ENCODE measurements at places on chromosomes 5 and 9. TPM values are rescaled to one million over a fixed set of nuclear protein-coding genes. Genes with fewer than 3 reads are reported as not detected.
A peak's percentile ranks its signal among the peaks of the same experiment; 100 is the strongest.

- DNase-seq, result no peak
Observed at GRCh38 chr9:129823542-129823934, 398 bp downstream of the TOR1A start.

Gene HAND1
- polyA plus RNA-seq, result not detected

DNA sequence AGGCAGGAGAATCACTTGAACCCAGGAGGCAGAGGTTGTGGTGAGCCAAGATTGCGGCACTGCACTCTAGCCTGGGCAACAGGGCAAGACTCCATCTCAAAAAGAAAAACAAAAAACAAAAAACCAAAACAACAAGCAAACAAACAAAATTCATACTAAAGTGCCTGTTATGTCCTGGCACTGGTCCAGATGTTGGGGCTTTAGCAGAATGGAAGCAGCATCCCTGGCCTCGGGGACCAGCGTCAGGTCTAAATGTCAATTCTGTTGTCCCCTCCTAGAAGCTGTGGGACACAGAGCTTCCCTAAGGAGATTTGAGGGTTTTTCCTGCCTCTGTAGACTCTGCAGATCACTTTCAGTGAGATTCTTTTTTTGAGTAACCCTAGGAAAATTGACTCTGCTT, 26.2 kb downstream of the PPARGC1B start:
- DNase-seq, result no peak

Gene GMCL2
- polyA plus RNA-seq, result not detected

- DNase-seq, result no peak
Observed at GRCh38 chr5:150649108-150650020, 8.9 kb downstream of the SYNPO start.

GRCh38 chr5:16539169-16539666, 73.6 kb upstream of the ZNF622 start:
- no peak for DNase-seq

Gene CKMT2
- polyA plus RNA-seq, result not detected

- DNase-seq, result peak; percentile 8
Observed at GRCh38 chr9:4196886-4197285, 103.0 kb downstream of the GLIS3 start.

Gene BTNL3
- polyA plus RNA-seq, result not detected

Gene SHB
- 13.3 TPM for polyA plus RNA-seq

GRCh38 chr9:84393266-84393950, 52.9 kb upstream of the SLC28A3 start:
- no peak for DNase-seq

DNA sequence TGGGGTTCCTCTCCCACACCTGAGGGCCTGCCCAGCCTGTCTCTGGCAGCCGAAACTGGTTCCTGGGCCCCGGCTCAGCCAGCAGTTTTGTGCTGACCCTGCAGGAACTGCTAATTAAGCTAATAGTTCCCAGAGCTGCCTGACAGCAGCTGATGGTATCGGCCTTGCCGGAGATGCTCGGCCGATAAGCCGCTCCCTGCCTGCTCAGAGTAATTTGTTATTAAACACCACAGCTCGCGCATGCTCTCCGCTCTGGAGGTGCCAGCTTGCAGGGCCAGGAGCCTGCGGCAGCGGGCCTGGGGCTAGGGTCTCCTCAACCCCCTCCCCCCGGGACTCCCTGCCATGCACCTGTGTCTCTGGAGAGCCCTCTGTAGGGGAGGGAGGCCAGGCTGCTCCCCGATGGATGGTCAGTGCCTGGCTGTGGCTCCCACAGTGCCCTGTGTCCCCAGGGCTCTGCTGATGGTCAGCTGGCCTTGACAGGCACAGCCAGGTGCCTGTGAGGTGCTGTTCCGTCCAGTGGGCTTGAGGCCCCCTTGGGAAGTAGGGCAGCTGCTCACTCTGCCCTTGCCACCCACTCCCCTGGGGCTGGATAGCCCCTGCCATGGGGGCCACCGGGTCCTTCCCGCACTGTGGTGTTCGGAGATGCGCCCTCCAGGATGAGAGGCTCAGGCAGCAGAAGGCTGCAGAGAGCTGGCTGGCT, 41.7 kb downstream of the RXRA start:
- DNase-seq, result no peak

DNA sequence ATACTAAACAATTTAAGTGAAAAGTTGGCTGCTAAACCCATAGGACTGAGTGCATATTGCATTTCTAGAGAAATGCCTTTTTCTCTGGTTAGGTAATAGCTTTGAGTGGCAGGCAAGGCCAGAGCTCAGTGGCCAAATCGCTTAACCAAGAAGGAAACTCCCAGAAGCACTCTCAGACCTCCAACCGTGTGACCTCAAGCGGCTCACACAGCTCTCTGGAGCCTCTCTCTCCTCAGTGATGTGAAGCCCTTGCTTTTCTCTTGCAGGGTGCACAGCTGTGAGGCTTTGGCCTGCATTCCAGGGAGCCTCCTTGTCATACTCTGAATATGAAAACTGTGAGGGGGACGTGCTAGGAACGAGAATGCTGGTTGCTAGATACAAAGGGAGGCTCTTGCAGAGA, 106.7 kb downstream of the INSYN2B start:
- no peak for DNase-seq

Gene RNF224
- not detected for polyA plus RNA-seq

GRCh38 chr5:107705402-107706014, 34.8 kb upstream of the EFNA5 start:
- peak; percentile 52 for DNase-seq

Gene FST
- 20.8 TPM for polyA plus RNA-seq

Gene PTPRD
- 5.7 TPM for polyA plus RNA-seq

Gene DCP2
- polyA plus RNA-seq, result 11.3 TPM

Gene PHF24
- not detected for polyA plus RNA-seq

Gene LCN9
- not detected for polyA plus RNA-seq

DNA sequence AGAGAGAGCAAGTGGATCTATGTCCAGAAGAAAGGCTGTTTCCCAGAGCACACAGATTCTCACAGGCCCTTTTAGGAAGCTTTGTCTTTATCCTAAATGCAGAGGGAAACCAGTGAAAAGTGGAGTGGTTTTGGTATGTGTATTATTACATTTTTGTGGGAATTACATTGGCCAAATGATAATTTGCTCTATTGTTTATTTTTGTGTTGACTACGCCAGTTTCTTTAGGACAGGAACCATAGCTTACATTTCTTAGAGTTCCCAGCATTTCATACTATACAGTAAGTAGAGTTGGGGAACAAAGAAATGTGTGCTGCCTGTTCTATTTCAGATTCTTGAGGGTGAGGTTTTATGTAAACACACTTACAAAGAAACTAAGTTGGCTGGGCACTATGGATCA, 29.4 kb upstream of the SPATA31D4 start:
- no peak for DNase-seq

- DNase-seq, result no peak
Observed at GRCh38 chr5:129724222-129724621, 23.7 kb upstream of the MINAR2 start.

DNA sequence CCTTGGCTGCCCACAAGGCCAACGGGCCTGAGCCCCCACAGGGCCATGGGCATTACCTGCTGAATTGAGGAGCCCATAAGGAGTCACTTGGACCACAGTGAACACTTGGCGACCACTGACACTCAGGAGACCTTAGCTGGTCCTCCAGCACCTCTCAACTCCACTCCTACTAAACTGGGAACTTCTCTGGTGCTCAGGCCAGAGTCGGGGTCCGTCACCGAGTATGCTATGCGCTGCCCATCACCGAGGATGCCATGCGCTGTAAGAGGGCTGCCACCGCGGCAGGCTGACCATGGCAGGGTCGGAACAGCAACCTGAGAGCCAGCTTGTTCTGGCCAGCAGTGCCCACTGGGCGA, 600 bp upstream of the SQSTM1 start:
- DNase-seq, result peak; percentile 39

DNA sequence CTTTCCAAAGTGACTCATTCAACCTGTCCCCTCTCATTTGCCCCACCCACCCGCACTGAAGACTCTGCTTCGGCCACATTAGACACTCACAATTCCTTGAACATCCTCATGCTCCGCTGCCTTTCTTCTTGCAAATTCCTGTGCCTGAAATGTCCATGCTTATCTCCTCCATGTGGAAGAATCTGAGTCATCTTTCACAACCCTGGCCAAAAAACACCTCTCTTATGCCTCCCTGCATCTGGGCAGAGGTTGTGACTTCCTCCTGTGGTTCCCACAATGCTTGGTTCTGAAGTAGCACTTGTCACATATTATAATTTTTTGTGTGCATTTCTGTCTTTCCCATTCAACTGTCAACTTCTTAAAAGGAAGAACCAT, 238.6 kb downstream of the ENC1 start:
- DNase-seq, result no peak

- no peak for DNase-seq
Observed at GRCh38 chr9:134496413-134497282, 145.0 kb upstream of the COL5A1 start.

DNA sequence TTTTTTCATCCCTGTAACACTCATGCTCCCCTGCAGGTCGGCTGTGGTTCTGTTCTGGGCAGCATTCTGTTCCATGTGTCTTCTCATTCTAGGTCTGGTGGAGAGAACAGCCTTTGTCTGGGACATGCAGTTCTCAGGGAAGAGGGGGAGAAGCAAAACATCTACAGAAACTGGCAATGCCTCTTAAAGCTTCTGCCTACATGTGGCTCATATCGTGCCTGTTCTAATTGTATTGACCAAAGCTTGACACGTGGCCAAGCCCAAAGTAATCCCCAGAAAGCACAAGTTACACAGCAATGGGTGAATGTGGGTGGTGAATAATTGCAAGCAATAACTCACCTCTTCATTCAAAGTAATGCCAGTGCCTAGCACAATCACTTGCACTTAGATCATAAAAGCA, 218.2 kb upstream of the IL12B start:
- no peak for DNase-seq

GRCh38 chr5:1016036-1016435, 7.4 kb downstream of the NKD2 start:
- no peak for DNase-seq

DNA sequence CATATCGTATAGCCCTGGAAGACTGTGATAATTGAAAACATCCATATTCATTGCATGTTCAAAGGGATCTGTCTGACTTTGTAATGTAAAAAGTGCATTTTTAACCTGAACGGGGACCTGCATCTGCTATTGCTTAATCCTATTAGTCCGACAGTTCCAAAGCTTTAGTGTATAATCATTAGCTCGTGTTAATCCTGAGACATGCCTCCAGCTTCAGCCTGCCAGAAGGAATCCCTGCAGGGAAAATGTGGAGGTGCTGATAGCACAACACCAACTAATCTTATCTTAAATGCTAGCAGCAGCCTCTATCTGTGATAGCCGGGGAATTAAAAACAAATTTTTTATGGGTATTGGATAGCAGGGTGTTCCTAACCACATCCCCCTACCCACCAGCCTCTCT, 495.2 kb downstream of the TLE4 start:
- no peak for DNase-seq

Gene SGCD
- not detected for polyA plus RNA-seq

Gene SLC6A7
- polyA plus RNA-seq, result not detected

- no peak for DNase-seq
Observed at GRCh38 chr9:107260437-107261081, 22.5 kb upstream of the RAD23B start.

DNA sequence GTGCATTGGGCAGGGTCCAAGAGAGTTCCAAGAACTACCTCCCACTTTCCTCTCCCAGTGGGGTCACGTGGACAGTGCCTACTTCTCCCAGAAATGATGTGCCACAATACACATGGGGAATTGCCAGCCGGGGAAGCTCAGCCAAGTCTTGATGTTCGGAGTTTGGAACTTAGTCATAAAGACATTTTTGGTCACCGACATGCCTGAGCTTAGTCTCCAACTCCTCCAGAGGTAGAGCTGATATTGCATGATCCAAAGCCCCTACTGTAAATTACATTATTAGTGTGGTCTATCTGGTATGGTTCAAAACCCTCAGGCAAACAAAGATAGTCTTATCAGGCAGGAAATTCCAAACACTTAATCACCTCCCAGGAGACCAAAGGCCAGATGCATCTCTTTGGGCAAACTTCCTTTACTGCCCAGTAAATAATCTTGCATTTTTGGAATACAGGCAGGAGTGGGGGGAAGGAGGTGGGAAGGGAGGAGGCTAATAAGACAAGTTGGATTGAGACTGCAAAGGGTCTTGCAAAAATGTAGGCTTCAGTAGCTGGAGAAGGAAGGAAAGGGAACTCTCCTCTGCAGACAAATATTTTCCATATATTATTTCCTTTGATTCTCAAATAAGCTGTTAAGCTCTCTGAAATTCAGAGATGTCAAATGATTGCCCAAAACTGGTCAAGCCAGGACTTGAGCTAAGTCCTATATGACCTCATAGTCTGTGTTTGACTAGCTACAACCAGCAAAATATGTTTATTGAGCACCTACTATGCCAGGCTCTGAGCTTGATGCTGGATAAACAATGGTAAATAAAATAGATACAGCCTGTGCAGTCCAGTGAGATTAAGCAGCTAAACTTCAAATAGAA, 99.4 kb downstream of the DRD1 start:
- DNase-seq, result no peak

GRCh38 chr5:111855356-111855755, 98.4 kb upstream of the NREP start:
- DNase-seq, result no peak

Gene CSF1R
- not detected for polyA plus RNA-seq

DNA sequence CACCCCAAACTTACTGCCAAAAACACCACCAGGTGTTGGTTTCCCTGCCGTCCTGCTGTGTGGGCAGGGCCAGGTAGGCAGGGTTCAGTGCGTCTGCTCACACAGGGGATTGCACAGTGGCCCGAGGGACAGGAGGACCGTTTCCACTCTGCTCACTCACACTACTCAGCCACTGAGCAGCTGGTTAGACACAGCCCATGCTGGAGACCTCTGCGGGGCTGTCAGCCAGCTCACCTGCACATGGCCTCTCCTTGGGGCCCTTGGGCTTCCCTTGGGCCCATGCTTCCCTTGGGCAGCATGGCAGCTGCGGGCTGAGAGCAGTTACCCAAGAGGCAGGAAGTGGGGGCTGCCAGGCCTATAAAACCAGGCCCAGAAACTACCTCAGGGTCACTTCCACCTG, 79.0 kb downstream of the SYK start:
- no peak for DNase-seq

- DNase-seq, result no peak
Observed at GRCh38 chr5:158265346-158265745, 406.4 kb upstream of the CLINT1 start.

DNA sequence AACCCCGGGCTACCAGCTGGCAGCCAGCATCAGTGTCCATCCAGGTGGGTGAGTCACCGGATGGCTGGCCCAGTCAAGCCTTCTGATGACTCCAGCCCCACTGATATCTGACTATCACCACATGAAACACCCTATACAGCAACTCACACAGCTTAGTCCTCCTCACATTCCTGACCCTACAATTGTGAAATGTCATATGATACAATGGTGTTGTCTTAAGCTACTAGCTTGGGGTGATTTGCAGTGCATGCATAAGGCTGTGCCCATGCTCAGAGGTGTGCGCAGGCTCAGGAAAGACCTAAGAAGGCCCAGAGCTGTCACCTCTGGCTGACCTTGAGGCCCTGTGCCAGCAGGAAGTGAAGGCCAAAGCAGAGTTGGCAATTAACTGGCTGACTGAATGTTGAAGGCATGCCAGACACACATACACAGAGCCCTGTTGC, 21.5 kb upstream of the SEMA4D start:
- DNase-seq, result peak; percentile 33

DNA sequence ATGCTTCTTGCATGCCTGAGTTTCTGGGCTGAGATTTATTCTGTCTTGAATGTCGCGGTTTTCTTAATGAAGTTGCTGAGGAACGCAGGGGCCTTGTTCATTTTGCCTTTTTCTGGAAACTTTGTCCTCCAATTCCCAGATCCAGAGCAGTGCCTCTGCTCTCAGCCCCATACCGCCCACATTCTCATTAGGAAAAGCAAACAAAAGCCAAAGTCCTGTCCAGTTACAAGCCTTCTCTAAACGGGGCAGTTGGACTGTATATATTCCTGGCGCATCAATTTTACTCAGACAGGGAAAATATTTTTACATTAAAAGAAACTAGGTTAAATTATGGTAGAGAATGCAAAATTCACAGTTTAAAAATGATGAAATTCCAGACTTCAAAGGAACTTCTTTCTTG, 1.2 kb upstream of the PSAT1 start:
- DNase-seq, result no peak

Measured in endothelial cell of umbilical vein (primary cell).